Transverse colon (tissue), 4 donors: ENCODE measurements at places on chromosomes 12 and 14. TPM values are rescaled to one million over a fixed set of nuclear protein-coding genes. Genes with fewer than 3 reads are reported as not detected.

The CLEC4D gene
- not detected for total RNA-seq

The YLPM1 gene
- total RNA-seq = 34.8 TPM

The SCARB1 gene
- 33.7 TPM for total RNA-seq

The STRAP gene
- total RNA-seq = 51.9 TPM

The ENDOU gene
- total RNA-seq = not detected

The TMEM30B gene
- 72.9 TPM for total RNA-seq

The MDGA2 gene
- total RNA-seq = not detected

The SLC6A13 gene
- not detected for total RNA-seq

The ACVRL1 gene
- total RNA-seq = 115 TPM

The KITLG gene
- total RNA-seq = 44.6 TPM

The RHNO1 gene
- 11.3 TPM for total RNA-seq

The PPP4R3A gene
- 120 TPM for total RNA-seq

The CLEC1B gene
- total RNA-seq = not detected

The GPX2 gene
- 180 TPM for total RNA-seq

The GPR132 gene
- total RNA-seq = 0.20 TPM

The FKBP3 gene
- 37.3 TPM for total RNA-seq

The TROAP gene
- total RNA-seq = 100 TPM

The KSR2 gene
- 0.82 TPM for total RNA-seq

The NPFF gene
- total RNA-seq = not detected

The ANKRD33 gene
- total RNA-seq = not detected

The CMTM5 gene
- total RNA-seq = not detected

The KRT3 gene
- not detected for total RNA-seq

The CLECL1 gene
- not detected for total RNA-seq

The FGD6 gene
- 25.0 TPM for total RNA-seq

The PTGER2 gene
- total RNA-seq = 6.6 TPM

The GSC gene
- total RNA-seq = not detected

The AMN gene
- 306 TPM for total RNA-seq
